ENCODE measurements at places on chromosomes 6 and 20.

GRCh38 chr6:32168807-32169591 lies 4.6 kb downstream of the EGFL8 start:
- DNase-seq: no peak

- no peak for DNase-seq
Measured at GRCh38 chr6:11769244-11769643, 9.4 kb downstream of the ADTRP start.

GRCh38 chr6:50116390-50116789 lies 66.7 kb upstream of the DEFB112 start:
- no peak for DNase-seq

- peak; percentile 24 for DNase-seq
Measured at GRCh38 chr20:36384022-36384619, 78.0 kb downstream of the DLGAP4 start.

GRCh38 chr6:106757267-106757666 lies 127.9 kb downstream of the QRSL1 start:
- no peak for DNase-seq

GRCh38 chr20:15674253-15675060 lies 898.8 kb downstream of the KIF16B start:
- no peak for DNase-seq

- no peak for DNase-seq
Measured at GRCh38 chr20:58649288-58650180, 1.5 kb upstream of the STX16 start.

GRCh38 chr6:150081702-150082101 lies 12.8 kb upstream of the ULBP3 start:
- no peak for DNase-seq

DNA sequence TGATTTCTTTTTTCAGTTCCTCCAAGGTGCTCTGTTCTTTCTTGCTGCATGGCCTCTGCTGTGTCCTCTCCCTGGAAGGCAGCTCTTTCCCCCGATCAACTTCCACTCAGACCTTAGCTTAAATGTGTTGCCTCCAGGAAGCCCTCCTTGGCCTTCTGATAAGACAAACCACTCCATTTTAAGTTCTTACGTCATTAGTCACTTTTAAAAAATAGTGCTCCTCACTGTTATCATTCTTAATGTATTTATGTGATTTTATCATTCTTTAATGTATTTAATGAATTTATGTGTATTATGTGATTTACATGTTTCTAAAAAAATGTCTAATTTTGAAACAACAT lies 12.2 kb upstream of the MANBAL start:
- DNase-seq: no peak

DNA sequence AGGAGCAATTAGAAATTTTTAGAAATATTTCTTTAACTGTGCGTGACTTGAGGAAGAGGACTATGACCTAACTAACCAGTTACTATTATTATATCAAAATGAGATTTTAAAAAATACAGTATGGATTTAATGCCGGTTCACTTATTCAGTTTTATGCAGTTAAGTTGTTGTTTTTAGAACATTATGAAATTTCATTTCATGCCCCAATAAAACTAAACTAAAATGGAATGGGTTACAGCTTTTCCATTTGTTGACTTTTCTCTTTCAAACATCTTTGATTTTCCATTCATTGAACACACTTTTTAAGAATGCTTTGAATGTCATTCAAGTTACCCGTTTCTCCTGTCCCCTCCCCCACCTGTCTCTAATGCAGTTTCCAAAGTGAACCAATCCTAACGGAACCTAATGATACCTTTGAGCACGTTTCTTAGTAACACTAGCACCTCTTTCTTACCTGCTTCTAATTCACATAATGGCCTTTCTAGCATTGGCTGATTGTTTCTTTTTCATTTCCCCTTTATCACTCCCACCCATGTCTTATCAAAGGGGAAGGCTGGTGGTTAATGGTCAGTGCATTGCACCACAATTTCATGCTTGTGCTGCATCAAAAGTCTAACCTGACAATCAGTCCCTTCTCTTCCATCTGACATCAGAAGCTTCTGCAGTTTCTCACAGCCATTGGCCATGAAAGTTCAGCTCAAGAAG lies 262.2 kb upstream of the TAB2 start:
- DNase-seq: no peak

- DNase-seq: no peak
Measured at GRCh38 chr20:6708010-6708409, 59.5 kb upstream of the BMP2 start.

GRCh38 chr6:56888687-56889086 lies 66.2 kb upstream of the BEND6 start:
- no peak for DNase-seq

GRCh38 chr20:48238781-48239180 lies 453.5 kb upstream of the SULF2 start:
- DNase-seq: no peak

GRCh38 chr20:39849171-39849570 lies 839.9 kb downstream of the MAFB start:
- DNase-seq: no peak

DNA sequence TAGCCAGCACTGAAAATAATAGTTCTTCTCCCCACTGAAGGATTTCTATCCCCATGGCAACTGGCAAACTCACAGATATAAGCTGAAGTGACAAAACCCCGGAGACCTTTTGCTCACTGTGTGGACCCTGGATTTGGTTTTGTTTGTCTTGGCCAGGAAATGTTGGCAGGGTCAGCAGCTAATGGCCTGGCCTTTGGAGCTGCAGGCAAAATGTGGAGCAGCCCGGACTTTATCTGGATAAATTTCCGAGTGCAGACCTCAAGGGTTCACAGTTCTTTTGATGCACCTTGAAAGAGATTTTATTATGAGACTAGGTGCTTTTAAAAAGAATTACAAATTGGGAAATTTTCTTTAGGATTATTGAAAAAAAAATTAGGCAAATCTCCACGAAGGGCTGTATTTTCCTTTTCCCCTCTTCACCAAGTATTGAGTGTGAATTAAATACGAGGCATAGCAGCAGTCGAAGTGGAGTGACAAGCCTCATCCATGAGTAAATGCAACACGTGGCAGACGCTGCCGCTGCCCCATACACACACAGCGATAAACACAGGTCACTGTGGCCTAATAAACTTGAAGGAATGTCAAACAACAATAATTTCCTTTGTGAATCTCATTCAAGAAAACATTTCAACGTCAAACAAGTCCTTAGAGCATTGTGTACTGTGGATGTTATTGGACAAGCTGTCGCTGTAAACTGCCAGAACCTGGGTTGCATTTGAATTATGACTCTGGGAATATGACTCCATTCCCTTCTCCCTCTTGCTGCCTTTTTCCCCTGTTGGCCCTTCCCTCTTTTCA lies 35.1 kb upstream of the CCN6 start:
- no peak for DNase-seq

DNA sequence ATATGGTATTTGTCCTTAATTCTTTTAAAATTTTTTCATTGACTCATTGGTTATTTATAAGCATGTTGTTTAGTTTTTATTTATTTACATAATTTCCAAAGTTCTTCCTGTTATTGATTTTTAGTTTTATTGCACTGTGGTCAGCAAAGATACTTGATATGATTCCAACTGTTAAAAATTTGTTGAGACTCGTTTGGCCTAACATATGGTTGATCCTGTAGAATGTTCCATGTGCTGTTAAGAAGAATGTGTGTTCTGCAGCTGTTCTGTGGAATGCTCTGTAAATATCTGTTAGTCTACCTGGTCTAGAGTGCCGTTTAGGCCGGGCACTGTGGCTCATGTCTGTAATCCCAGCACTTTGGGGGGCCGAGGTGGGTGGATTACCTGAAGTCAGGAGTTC lies 197.7 kb downstream of the CD109 start:
- DNase-seq: no peak

GRCh38 chr6:1479601-1480221 lies 90.3 kb downstream of the FOXF2 start:
- no peak for DNase-seq

DNA sequence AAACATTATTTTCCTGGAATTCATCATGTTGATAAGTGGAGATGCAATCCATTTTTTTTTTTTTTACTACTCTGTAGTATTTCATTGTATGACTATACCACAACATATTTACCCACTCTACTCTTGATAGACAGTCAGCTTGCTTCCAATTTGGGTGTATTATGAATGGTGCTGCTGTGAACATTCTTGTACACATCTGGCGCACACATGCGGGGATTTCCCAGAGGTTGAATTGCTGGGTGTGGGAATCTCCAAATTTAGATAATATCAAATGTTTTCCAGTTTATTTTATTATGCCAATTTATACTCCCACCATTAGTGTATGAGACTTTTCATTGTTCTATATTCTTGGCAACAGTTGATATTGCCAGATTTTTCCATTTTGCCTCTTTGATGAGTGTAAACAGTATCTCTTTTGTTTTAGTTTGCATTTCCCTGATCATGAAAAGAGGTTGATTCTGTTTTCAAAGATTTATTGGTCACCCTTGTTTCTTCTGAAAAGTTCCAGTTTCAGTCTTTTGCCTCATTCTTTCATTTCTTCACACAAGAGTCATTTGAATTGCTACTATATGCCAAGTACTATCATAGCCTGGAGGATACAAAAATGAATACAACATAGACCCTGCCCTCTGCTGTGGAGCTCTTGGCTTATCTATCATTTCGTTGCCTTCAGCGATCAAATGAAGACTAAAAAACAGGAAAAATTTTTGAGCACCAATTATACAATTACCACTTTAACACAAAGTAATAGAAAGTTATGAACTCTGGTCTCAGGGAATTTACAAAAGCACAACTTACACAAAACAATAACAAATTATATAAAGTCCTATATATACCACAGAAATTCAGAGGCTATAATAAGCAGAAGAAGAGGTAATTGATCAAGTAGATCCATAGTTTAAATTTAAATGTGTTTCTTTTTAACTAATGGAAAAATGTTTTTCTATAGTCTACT lies 17.1 kb upstream of the NCOA7 start:
- no peak for DNase-seq

DNA sequence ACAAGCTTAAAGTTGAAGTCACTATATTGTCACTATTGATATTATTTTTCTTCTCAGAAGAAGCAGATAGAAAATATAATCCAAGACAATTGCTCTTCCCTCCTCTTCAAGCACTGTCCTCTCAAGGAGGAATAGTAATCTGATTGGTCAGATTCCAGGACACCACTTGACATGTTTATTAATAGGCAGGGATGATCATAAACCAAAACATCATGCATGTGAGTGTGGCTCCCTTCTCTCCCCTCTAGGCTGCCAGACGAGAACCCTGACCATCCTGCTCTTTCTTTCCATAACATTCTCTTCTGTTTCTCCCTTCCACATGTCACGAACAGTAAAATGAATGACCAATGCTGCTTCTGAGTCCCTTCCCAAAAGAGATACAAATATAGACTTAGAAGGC lies 7.5 kb downstream of the ATG5 start:
- no peak for DNase-seq

GRCh38 chr20:56974499-56975250 lies 291.8 kb downstream of the BMP7 start:
- DNase-seq: no peak

GRCh38 chr6:17869753-17870050 lies 117.7 kb downstream of the KIF13A start:
- peak; percentile 14 for DNase-seq

GRCh38 chr20:20490673-20491072 lies 122.8 kb downstream of the INSM1 start:
- DNase-seq: no peak

GRCh38 chr6:18997375-18997826 lies 610.3 kb downstream of the RNF144B start:
- DNase-seq: peak; percentile 20

All from GDM1 (cell line).